Lower lobe of right lung (tissue), 2 donors: ENCODE measurements at places on chromosomes 4 and X. TPM values are rescaled to one million over a fixed set of nuclear protein-coding genes. Genes with fewer than 3 reads are reported as not detected.

DNA sequence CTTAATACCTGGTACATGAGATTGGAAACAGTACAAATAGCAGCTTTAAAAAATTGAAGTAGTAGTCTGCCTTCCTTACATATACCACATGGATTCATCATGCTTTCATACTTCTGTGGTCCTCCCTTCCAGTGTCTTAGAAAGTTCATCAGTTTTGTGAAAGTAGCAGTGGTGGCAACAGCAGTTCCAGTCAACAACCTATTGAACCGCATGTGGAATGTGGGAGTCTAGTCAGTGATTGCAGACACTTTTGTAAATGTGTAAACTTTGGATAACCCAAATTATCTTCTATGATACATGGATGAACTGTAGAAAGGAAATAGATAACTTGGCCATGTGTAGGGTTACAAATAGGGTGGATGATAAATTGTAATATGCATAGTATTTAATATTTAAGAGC lies 34.1 kb downstream of the FNIP2 start:
- DNase-seq, result no peak

Gene TRO
- total RNA-seq, result 2.7 TPM

- DNase-seq, result no peak
Measured at GRCh38 chr4:170697845-170698244, 608.1 kb upstream of the AADAT start.

GRCh38 chr4:72312032-72312650 lies 256.9 kb downstream of the ADAMTS3 start:
- peak; percentile 44 for DNase-seq
